Natural killer cell treated with Interleukin-12 subunit alpha and Interleukin-12 subunit beta and Interleukin-15 and Interleukin-18, amount 100 ng/mL, for 72 hours (primary cell): ENCODE measurements at places on chromosomes 11 and 22. TPM values are rescaled to one million over a fixed set of nuclear protein-coding genes. Genes with fewer than 3 reads are reported as not detected.

The LRRC56 gene
- 1.8 TPM for total RNA-seq

The ACR gene
- not detected for total RNA-seq

The IL17REL gene
- total RNA-seq, result not detected

The C11orf97 gene
- not detected for total RNA-seq

The CDC45 gene
- 57.8 TPM for total RNA-seq

The UFD1 gene
- 104 TPM for total RNA-seq

The RFPL1 gene
- total RNA-seq, result not detected

DNA sequence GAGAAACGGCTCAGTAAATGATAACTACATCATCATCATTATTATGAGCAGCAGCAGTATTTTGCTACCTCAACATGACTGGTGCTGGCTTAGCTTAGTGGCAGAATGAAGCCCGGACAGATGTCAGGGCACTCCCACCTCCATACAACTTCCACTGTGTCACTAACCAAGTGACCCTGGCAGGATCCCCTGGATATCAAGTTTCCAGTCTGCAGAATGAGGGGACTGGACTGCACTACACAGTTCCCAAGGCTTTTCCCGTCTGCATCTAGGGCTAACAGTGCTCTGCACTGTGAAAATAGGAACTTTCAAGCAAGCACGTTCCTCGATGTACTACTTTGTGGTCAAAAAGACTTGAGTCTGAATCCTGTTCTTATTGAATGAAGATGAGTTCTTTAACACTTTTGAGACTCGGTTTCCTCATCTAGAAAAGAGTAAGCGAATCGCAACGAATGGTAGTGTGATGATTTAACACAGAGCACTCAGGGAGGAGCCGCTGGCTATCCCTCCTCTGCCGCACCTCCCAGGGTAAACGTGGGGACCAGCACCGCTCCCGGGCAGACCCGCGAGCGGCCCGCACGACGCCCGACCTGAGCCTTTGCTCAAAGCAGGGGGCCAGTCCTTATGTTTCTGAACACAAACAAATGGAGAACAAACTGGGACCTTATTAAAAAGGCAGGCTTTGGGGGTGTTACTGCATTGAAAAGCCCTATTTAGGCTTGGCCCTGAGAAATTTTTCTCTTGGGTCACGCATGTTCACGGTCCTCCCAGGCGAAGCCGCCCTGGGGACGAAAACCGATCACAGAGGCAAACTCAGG, 910 bp downstream of the CLTCL1 start:
- no peak overlapping the region for H3K27ac ChIP-seq
- H3K4me1 ChIP-seq, result peaks cover 19% of the 10 kb centered on the region
- H3K36me3 ChIP-seq, result no peaks in the 10 kb centered on the region
- H3K27me3 ChIP-seq, result peaks cover 28% of the 10 kb centered on the region
- peak overlapping the region; percentile 79 for H3K4me3 ChIP-seq

DNA sequence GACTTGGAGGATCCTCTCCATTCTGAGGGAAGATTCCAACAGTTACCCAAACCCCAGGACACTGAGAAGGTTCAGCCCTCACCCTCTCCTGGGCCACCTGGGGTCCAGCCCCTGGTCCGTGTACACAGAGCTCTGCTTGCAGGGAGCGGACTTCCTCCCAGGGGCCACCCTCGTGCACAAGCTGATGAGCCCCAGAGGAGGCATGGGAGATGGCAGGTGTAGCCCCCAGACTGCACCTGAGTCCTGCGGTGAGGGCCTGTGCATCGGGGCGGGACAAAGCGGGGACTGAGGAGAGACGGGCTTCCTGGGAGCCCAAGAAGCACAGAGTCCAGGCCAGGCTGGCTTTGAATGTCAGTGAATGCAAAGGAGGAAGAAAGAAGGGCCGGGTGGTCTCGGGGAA, 1374.9 kb downstream of the BRD1 start:
- no peaks in the 10 kb centered on the region for H3K4me1 ChIP-seq
- H3K27ac ChIP-seq, result no peak overlapping the region
- no peaks in the 10 kb centered on the region for H3K36me3 ChIP-seq
- H3K27me3 ChIP-seq, result peaks cover 11% of the 10 kb centered on the region

DNA sequence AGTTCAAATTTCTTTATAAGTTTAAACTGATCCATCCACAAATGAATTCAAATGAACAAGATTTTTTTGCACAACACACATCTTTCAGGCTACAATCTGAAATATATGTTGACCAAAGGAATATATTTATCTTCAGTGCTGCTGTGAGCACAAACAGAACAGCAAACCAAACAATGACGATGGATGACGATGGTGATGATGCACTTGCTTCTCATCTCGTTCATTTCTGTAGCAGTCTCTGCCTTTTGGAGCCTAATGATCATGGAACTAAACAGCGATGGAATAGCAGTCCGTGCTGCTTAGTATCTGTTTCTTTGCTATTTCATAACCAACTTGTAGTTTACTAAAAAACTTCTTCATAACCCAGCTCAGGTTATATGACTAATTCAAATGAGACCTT, 220.7 kb upstream of the BLID start:
- no peak for DNase-seq
- H3K4me3 ChIP-seq, result no peak overlapping the region

DNA sequence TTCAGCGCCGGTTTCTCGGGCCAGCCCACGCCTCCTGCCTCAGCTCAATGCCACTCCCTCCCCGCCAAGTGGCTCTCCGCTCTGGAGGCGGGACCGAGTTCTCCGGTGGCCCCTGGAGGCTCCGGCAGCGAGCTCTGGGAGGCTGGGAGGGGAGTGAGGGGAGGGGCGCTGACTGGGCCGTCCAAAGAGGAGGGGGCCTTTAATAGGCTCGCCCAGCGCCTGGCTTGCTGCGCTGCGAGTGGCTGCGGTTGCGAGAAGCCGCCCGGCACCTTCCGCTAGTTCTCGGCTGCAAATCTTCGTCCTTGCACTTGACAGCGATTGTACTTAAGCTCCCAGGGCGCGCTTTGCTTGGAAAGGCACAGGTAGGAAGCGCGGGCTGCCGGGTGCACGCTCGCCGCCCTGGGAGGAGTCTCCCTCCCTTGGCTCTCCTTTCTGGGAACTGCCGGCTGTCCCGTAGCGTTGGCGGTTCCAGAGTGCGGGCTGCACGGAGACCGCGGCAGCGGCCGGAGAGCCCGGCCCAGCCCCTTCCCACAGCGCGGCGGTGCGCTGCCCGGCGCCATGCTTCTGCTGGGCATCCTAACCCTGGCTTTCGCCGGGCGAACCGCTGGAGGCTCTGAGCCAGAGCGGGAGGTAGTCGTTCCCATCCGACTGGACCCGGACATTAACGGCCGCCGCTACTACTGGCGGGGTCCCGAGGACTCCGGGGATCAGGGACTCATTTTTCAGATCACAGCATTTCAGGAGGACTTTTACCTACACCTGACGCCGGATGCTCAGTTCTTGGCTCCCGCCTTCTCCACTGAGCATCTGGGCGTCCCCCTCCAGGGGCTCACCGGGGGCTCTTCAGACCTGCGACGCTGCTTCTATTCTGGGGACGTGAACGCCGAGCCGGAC, at the start of gene ADAMTS15:
Gene ADAMTS15, plus strand, starts transcription at position 230 of the 894 bp plus-strand sequence. Its CDS starts 329 bp downstream, at position 559.
- H3K27ac ChIP-seq, result no peak within 1 kb of the TSS
- H3K4me1 ChIP-seq, result no peaks in the 10 kb centered on the region

- no peaks in the 10 kb centered on the region for H3K36me3 ChIP-seq
- no peak for DNase-seq
- H3K4me1 ChIP-seq, result peaks cover 9% of the 10 kb centered on the region
These were observed 8.0 kb upstream of the TPCN2 start for GRCh38 chr11:69040581-69041260.

DNA sequence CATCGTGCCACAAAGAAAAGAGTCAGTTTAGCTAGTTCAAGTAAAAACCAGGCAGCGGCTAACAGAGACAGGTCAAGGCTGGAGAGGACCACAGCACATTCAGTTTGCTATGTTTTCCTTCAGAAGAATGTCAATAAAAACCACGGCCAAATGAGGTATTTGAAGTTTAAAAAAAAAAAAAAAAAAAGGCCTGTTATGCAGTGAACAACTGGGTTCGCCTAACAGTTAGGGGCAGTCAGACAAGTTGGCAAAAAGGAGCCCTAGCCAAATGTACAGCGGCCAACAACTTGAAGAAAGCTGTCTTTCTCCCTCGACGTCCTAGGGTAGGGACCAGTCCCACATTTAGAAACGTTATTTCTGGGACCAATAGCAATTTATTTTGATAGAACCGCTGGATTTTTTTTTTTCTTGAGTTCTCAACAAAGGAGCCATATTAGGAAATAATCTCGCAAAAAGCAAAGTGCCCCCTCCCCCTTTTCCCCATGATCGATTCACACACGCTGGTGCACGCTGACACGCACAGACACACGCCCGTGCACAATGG, 237.8 kb downstream of the TTC28 start:
- peak overlapping the region; percentile 57 for H3K4me3 ChIP-seq
- no peak overlapping the region for H3K27ac ChIP-seq
- no peak for DNase-seq

- H3K36me3 ChIP-seq, result no peaks in the 10 kb centered on the region
- no peak overlapping the region for H3K4me3 ChIP-seq
- no peaks in the 10 kb centered on the region for H3K4me1 ChIP-seq
- H3K27ac ChIP-seq, result no peak overlapping the region
- no peaks in the 10 kb centered on the region for H3K27me3 ChIP-seq
- no peak for DNase-seq
These were observed 8.2 kb downstream of the ZP1 start for GRCh38 chr11:60875366-60876167.

- peak overlapping the region; percentile 86 for H3K27ac ChIP-seq
- H3K4me1 ChIP-seq, result peaks cover 49% of the 10 kb centered on the region
- peak overlapping the region; percentile 68 for H3K4me3 ChIP-seq
- no peaks in the 10 kb centered on the region for H3K27me3 ChIP-seq
These were observed 42.0 kb upstream of the CXCR5 start for GRCh38 chr11:118841469-118842242.

- H3K4me3 ChIP-seq, result no peak overlapping the region
- no peaks in the 10 kb centered on the region for H3K36me3 ChIP-seq
- H3K27me3 ChIP-seq, result no peaks in the 10 kb centered on the region
- no peak overlapping the region for H3K27ac ChIP-seq
These were observed 2.4 kb upstream of the SIDT2 start for GRCh38 chr11:117176186-117176585.

- no peak for DNase-seq
- peaks cover 2% of the 10 kb centered on the region for H3K27me3 ChIP-seq
- no peak overlapping the region for H3K27ac ChIP-seq
- H3K4me3 ChIP-seq, result no peak overlapping the region
These were observed 62.9 kb upstream of the NTM start for GRCh38 chr11:131307506-131307905.

GRCh38 chr22:44338906-44339305, 26.2 kb upstream of the SHISAL1 start:
- no peaks in the 10 kb centered on the region for H3K36me3 ChIP-seq
- H3K27ac ChIP-seq, result no peak overlapping the region
- no peaks in the 10 kb centered on the region for H3K4me1 ChIP-seq
- no peak overlapping the region for H3K4me3 ChIP-seq
- no peaks in the 10 kb centered on the region for H3K27me3 ChIP-seq
